Left lobe of liver (tissue), 2 donors: ENCODE measurements at places on chromosomes 4 and X. TPM values are rescaled to one million over a fixed set of nuclear protein-coding genes. Genes with fewer than 3 reads are reported as not detected.

- no peak for DNase-seq
These were observed 35.0 kb upstream of the PLA2G12A start for GRCh38 chr4:109764789-109765402.

Gene EXOSC9
- 5.0 TPM for total RNA-seq

GRCh38 chrX:134761788-134762187, 103.5 kb upstream of the PLAC1 start:
- DNase-seq: no peak

Gene ADAMTS3
- total RNA-seq: 0.35 TPM

DNA sequence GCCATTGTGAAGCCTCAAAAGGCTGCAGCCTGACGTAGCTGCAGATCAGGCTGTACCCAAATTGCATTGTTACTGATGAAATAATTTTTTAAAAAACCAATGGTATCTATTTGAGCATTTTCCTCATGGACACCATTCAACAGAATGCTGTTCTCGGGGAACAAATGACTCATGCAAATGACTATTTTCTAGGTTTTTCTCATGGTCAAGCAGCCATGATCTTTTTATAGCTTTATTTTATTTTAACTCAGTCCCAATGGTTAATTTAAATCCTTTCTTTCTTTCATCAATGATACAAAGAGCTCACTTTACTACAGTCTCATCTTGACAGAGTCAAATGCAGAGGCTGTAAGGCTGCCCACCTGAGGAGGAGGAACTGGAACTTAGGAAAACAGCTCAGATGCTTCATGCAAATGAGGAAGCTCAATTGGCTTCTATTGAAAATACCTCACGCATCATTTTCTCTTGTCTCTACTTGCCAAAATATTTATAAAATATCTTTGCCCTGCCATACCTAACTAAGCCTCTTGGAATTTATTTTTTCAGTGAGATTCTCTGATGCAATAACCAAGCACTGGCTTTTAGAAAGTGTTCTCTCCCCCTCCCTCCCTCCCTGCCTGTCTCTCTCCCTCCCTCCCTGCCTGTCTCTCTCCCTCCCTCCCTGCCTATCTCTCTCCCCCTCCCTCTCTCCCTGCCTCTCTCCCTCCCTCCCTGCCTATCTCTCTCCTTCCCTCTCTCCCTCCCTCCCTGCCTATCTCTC, 81.0 kb downstream of the SORBS2 start:
- no peak for DNase-seq

Gene DMRTC1B
- total RNA-seq: not detected

DNA sequence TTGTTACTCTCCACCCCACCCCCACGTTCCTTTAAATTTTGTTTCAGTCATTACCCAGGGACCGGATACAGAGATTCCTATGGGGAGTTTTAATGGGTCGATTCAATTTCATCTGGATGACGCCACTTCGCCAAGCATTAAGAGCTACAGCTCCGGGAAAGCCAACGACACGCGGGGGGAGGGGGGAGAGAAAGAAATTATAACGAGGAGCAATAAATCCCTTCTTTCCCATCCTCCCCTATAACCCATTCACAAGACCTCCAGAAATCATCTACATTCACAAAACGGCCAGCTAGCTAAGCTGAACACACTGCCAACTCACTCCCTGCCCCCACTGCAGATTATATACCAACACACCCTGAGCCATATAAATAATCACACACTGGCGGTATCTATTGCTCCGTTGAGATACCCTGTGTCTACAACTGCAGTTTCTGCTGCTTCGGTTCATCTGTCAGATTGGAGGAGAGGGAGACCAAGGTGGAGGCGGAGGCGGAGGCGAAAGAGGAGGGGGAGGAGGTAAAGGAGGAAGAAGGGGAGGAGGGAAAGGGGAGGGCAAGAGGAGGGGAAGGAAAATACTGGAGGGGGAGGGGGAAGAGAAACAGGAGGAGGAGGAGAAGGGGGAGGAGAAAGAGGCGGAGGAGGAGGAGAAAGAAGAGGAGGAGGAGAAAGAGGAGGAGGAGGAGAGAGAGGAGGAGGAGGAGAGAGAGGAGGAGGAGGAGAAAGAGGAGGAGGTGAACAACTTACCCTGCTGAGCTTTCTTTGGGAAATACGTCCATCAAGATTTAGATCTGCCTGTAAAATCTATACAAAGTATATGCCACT, 113.9 kb upstream of the VAMP7 start:
- peak; percentile 40 for DNase-seq

GRCh38 chr4:623914-624566, 1.3 kb upstream of the PDE6B start:
- DNase-seq: no peak

- no peak for DNase-seq
These were observed 2.3 kb upstream of the FNIP2 start for GRCh38 chr4:158766434-158767044.

- no peak for DNase-seq
These were observed 121.4 kb upstream of the GATB start for GRCh38 chr4:151882072-151882803.

- no peak for DNase-seq
These were observed 44.3 kb downstream of the CCSER1 start for GRCh38 chr4:90171491-90171890.

Gene OCRL
- 7.5 TPM for total RNA-seq
